ENCODE measurements at places on chromosomes 11 and 22.
A peak's percentile ranks its signal among the peaks of the same experiment; 100 is the strongest.

- DNase-seq: no peak
Observed at GRCh38 chr22:39267974-39268373, 23.2 kb upstream of the PDGFB start.

- DNase-seq: no peak
Observed at GRCh38 chr11:10139656-10140055, 154.4 kb downstream of the SBF2 start.

DNA sequence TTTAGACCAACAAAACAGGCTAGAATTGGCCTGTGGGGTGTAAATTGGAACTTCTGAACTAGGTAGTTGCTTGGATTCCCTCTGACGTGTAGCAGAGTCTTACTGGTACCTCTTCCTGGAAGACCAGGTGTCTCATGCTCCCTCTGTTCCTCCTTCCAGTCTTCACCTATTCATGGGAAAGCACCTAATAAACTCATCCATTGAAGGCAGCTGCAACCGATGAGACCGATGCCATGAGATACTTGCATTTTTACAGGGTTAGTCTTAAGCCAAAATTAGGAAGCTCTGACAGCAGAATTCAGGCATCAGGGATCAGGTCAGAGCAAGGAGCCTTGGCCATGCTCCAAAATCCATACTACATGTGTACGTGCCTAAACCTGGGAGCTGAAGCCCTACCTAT, 13.2 kb upstream of the HEPHL1 start:
- DNase-seq: no peak

DNA sequence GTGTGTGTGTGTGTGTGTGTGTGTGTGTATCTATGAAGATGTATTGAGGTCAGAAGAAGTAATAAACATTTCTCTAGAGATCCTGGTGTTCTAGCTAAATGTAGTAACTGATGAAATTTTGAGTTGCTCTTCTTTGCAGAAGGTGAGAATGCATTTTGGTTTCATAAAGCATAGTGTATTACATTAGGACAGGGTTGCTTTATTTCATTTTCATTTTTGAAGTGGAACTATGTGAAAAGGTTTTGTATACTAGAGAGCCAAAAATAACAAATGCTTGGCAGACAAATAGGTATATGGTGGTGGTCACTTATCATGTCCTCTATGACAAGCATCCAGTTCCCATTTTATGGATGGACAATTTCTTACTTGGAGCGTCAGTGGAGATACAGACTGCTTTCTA, 99.0 kb downstream of the CASP12 start:
- DNase-seq: no peak

DNA sequence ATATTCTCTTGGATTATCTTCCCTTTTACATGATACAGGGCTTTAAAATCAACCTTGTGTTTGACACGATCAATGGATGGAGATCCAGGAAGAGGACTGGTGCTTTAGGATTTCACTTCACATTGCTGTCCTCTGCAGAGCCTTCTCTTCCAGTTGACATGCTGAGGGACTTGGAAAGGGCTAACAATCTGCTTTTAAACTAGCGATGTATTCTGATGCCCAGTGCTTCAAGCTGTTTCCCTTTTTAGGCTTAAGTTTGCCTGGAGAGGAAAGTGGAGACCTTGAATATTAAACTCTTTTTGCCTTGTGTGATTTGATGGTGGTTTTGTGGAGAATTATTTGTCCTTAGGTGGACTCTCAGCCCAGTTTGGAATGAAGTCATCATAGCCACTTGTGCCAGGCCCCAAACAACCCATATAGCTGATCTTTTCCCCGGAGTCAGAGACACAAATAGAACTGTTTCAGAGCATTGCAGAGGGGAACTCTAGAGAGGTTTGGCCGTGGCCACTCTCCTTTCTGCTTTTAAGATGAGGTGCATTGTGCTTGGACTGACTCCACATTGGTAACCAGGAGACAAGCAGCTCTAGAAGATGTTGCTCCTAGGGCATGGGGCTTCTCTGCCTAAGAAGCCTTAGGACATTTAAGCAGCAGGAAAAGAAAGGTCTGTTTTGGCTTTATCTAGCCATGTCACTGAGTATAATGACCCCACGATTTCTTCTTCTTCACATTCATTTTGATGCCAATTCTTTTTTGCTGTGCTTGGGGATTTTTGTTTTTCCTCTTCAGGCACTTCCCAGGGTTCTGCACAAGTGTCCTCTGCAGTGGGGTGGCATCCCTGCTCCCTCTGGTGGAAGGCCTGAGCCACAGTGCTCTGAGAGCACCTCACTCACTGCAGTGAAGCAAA, 152.8 kb downstream of the NCAM1 start:
- no peak for DNase-seq

- no peak for DNase-seq
Observed at GRCh38 chr11:19715373-19715772, 2.7 kb downstream of the NAV2 start.

GRCh38 chr22:36285017-36285416, 32.1 kb downstream of the APOL1 start:
- no peak for DNase-seq

DNA sequence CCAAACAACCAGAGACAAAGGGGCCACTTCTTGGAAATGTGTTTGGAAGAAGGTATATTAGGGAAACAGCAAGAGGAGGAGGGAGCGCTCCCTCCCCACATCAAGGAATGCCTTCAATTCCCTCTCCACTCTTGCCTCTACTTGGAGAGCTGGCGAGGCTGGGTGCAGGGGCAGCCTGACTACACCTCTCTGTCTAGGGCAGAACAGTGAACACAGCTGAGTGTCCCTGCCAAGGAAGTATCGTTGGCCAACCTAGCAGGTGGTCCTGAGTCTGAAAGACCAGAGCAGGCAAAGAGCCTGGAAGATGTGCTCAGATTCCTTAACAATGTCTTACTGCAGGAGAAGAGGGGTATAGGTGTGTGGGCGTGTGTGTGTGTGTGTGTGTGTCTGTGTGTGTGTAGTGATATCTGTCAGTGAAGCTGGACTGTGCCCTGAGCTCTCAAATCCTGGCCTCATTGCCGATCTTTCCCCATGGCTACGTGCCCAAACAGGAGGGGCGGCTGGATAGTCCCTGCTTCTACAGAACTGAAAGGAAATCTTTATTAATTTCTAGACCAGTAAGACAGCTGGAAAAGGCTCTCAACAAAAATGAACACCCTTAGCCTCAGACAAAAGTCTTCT, 46.8 kb downstream of the PAMR1 start:
- DNase-seq: no peak

GRCh38 chr11:69964247-69964643, 113.9 kb upstream of the ANO1 start:
- DNase-seq: no peak

- DNase-seq: no peak
Observed at GRCh38 chr11:61709572-61709971, 29.4 kb downstream of the DAGLA start.

GRCh38 chr11:103946793-103947545, 89.5 kb upstream of the DDI1 start:
- no peak for DNase-seq

- DNase-seq: peak; percentile 43
Observed at GRCh38 chr11:128776069-128776423, 82.2 kb downstream of the FLI1 start.
